ENCODE measurements at places on chromosomes 11 and 22.

GRCh38 chr11:70668204-70669202, 270.2 kb downstream of the CTTN start:
- DNase-seq, result no peak

- DNase-seq, result no peak
These were observed 391.3 kb downstream of the JRKL start for GRCh38 chr11:96781082-96781481.

GRCh38 chr11:75715688-75716087, 1.9 kb upstream of the MOGAT2 start:
- no peak for DNase-seq

- DNase-seq, result no peak
These were observed 200.7 kb downstream of the MSANTD4 start for GRCh38 chr11:105821372-105821771.

DNA sequence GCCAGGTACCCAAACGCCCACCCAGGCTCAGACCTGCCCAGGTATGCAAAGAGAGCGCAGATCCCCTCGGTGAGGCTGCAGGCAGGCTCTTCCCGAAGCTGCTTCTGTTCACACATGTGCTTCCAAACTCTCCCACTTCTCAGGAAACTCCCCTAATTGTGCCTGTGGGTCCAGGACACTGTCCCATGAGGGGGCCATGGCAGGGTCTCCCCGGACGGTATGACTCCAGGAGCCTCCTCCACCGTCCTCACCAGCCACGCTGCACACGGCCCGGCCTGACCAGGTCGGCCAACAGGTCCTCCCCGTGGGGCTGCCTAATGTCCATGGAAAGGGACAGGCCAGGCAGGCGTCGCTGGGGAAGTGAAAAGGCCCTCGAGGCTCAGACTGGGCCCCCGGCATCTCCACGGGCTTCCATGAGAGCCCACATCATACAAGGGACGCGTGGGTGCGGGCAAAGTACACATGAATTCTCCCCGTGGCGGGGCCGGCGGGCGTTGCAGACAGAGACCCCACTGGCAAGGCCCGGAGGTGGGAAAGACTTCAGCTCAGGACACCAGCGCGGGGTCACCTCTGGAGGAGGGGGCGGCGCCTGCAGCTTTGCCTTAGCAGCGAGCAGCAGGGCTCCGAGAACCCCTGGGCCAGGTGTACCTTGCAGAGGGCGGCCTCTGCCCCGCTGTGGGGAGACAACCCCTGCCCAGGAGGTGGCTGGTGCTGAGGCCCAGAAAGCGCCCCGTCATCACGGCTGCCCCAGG, 526.1 kb downstream of the BRD1 start:
- no peak for DNase-seq

- no peak for DNase-seq
These were observed 5.1 kb downstream of the CHEK2 start for GRCh38 chr22:28736301-28737155.

DNA sequence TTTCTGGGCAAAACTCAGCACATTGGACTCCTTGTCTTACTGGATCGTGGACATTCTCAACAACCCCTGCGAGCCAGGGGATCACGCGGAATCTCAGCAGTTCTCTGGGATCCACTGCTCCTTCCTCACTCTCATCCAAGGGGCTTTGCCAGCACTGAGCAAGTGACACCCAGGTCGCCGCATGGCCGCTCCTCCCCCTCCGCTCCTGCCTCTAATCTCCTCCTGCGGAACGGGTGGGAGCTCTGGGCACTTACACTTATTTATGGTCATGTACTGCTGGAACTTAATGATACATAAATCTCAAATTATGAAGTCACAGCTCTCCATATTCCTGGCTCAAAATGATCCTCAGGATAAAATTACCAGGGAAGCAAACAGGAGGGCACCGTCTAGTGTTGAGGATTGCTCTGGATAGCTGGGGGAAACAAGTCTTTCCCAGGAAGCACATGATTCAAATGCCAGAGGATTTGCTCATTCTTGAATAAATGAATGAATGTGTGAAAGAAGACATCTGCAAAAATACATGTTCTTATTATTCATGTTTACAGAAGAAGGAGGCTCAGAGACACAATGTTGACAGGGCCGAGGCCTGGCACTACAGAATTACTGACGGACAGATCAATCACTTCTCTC, 1077.3 kb downstream of the TBC1D22A start:
- no peak for DNase-seq

DNA sequence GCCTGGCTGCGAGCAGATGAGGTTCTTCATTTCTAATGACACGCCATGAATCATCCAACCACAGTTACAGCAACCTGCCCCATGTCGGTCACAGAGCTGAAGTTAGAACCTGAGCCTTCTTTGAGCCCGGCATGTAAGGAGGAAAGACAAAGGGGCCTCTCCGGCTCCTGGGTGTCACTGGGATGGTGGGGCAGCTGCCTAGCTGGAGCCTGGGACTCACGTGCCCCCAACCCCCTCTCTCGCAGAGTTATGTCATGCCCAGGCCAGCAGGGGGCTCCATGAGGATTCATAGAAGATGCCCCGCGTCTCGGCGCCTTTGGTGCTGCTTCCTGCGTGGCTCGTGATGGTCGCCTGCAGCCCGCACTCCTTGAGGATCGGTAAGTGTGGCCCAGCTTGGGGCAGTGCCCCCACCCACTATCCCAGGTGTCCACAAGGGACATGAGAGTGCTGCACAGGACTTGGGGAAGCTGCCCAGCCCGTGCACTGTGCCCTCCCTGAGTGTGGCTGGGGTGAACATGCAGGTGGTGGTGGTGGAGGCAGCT, 148.5 kb downstream of the GRIK4 start:
- peak; percentile 3 for DNase-seq

DNA sequence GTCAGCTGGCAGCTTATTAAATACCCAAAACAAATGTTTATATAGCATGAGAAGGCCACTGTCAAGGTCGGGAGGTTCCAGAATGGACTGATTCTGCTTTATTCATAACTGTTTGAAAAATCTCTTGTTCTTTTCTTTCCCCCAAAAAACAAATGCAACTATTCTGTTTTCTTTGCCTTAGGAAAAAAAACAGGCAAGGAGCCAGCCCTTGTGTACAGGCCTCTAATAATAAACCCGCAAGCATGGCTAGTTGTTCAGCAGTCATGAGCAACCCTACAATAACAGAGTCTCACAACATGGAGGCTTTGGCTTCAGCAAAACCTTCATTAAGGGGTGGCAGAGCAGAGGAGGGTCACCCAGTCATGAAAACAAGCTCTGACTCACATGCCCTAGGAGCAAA, 191.7 kb downstream of the KIRREL3 start:
- no peak for DNase-seq

- DNase-seq, result no peak
These were observed 146.5 kb downstream of the GRIK4 start for GRCh38 chr11:120658071-120658423.

DNA sequence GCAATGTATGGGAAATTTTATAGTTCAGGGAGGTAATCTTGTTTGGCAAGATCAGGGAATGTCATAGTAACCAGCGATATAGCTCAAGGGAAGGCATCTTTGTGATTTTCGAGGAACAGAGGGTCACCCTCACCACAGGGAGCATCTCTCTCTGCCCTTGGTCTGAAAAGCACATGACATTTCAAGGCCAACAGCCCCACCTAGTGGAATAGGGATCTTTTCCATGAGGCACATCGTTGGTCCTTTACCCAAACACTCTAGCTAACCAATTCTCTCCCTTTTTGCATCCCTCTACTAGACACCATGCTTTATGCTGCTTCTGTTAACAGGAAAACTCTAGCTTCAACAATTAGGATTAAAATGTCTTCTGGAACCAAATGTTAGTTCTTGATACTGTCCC, 179.0 kb downstream of the GRM5 start:
- no peak for DNase-seq

GRCh38 chr11:79264284-79264683, 176.5 kb downstream of the TENM4 start:
- no peak for DNase-seq

- DNase-seq, result no peak
These were observed 31.2 kb upstream of the PSMA1 start for GRCh38 chr11:14551380-14551779.

GRCh38 chr11:85805387-85805786, 5.6 kb downstream of the SYTL2 start:
- no peak for DNase-seq

DNA sequence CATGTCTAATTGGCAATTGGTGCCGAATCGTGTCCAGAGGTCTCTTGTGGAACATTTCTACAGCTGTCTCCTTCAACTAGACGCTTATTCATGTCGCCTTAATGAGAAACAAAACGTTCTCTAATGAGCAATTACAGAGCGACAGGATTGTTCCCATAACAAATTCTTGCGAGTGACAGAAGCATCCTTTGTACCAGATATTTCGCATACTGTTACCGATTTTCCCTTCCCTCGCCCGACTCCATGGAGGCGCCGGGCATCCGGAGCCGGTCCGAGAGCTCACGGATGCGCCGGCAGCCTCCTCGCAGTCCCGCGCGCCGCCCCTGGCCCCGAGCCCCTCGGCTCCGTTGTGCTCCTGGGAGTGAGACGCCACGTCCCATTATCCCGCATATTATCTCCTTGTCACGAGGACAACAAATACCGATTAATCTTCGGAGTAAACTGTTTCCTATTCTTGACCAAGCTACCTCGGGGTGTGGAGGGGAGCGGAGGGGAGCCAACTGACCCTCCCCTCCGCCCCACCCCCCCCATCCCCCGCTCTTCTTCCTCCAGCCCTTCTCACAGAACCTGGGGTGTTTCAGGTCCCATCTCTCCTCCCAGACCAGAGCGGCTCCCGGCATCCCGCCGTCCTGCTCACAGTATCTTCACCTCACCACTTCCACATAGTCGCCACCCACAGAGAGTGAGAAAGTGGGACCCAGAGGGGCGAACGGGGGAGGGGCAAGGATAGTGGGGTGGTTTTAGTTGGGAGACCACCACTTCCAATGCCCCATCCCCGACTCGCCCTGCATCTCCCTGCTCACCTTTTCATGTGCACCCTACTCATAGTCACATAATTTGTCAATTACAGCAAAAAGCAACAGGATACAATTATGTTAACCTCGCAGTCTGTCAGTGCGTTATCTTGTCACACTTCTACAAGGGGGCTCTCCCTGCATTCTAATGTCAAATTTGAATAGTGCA, 11.4 kb downstream of the PAX6 start:
- DNase-seq, result no peak

DNA sequence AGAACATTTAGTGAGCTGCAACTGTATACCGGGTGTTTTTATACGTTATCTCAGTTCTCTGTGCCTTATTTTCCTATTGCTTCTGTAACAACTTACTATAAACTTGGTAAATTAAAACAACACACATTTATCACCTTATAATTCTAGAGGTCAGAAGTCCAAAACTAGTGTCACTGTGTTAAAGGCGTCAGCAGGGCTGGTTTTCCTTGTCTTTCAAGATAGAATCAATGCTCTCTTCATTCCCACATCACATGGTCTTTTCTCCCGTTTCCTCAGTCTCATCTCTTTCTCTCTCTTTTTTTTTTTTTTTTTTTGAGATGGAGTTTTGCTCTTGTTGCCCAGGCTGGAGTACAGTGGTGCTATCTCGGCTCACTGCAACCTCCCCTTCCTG, 36.1 kb downstream of the MB start:
- no peak for DNase-seq

GRCh38 chr11:71200172-71200716, 52.1 kb downstream of the SHANK2 start:
- DNase-seq, result no peak

DNA sequence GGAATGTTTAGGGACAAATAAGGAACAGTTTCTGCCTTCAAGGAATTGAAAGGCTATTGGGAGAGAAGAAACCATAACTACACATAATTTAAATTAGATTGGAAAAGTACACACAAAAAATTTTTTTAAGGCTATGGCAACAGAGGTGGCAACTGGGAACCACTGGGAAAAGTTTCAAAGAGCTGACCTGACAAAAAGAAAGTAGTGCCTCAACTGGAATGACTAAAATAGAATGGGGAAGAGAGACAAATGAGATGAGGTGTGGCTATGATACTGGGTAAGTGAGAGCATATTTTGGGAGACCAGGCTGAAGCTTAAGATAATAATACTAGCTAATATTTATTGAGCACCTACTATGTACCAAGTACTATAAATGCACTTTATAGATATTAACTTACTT, 2.9 kb upstream of the AKIP1 start:
- no peak for DNase-seq

DNA sequence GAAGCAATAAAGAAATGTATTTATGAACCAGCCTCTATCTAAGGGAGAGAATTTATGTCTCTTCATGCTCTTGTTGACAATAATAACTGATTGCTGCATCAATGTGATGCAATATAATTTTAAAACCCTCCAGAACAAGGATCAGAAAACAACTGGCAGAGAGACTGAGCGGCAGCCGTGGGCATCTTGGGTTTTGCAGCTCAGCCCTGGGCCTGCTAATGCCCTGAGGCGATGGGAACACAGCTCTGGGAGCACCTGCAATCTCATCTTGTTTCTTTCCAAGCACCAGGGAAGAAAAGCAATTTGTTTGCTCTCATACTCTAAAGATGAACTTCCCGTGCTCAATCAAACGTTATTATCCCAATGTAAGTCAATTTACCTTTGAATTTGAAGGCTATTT, 245.7 kb downstream of the ST3GAL4 start:
- DNase-seq, result no peak

DNA sequence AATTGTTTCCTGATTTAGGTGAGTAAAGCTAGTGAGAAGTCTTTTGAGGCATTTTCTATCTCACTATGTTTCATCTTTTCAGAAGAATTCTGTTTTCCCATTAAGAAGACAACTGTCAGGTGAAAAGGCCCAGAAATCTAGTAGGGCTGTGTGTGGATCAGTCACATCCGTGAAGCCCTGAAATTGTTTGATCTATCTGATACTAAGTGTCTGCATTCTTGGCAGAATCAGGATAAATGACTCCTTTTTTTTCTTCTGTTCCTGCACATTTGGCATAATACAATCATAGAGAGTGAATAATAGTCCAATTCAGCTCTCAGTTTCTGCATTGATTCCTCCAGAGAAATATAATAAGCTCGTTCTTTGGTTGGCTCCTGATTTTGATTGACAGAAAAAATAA, 208.3 kb downstream of the NAV2 start:
- DNase-seq, result no peak

GRCh38 chr11:71251761-71252268, 562 bp downstream of the SHANK2 start:
- DNase-seq, result no peak

GRCh38 chr11:75264356-75264755, 23.8 kb downstream of the TPBGL start:
- no peak for DNase-seq

DNA sequence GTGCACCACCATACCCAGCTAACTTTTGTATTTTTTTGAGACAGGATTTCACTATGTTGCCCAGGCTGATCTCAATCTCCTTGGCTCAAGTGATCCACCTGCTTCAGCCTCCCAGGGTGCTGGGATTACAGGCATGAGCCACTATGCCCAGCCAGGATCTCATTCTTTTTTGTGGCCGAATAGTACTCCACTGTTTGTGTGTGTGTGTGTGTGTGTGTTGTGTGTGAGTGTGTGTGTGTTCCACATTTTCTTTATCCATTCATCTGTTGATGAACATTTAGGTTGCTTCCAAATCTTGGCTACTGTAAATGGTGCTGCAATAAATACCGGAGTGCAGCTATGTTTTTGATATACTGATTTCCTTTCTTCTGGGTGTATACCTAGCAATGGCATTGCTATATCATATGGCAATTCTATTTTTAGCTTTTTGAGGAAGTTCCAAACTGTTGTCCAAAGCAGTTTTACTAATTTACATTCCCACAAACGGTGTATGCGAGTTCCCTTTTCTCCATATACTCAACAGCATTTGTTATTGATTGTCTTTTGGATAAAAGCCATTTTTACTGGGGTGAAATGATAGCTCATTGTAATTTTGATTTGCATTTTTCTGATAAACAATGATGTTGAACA, 105.4 kb downstream of the TTC28 start:
- no peak for DNase-seq

- DNase-seq, result no peak
These were observed 40.8 kb downstream of the USP47 start for GRCh38 chr11:11882539-11882938.

All from stimulated activated CD4-positive, alpha-beta T cell treated with anti-CD3 and anti-CD28 coated beads, Interleukin-4, amount 100 ng/mL, for 4 hours (primary cell).